ENCODE measurements at places on chromosomes 2 and 18. TPM values are rescaled to one million over a fixed set of nuclear protein-coding genes. Genes with fewer than 3 reads are reported as not detected.

- DNase-seq: no peak
These were observed 225.5 kb upstream of the VRK2 start for GRCh38 chr2:57821088-57821487.

DNA sequence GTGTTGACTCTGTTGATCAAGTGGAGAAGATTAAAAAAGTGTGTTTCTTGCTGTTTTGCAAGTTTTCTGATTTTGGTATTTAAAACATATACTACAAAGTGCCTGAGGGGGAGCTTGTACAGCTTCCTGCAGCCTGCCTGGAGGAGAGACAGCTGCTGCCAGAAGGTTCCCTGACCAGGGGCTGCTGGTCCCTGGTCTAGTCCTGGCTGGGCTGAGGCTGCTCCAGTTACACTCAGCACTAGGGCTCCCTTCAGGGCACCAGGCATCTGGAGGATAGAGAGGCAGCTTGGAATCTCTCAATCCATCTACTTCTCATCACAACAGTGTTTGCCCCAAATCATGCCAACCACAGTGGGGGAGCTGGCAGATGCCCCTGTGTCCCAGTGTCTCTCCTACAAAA, 4.8 kb downstream of the MC2R start:
- DNase-seq: no peak

DNA sequence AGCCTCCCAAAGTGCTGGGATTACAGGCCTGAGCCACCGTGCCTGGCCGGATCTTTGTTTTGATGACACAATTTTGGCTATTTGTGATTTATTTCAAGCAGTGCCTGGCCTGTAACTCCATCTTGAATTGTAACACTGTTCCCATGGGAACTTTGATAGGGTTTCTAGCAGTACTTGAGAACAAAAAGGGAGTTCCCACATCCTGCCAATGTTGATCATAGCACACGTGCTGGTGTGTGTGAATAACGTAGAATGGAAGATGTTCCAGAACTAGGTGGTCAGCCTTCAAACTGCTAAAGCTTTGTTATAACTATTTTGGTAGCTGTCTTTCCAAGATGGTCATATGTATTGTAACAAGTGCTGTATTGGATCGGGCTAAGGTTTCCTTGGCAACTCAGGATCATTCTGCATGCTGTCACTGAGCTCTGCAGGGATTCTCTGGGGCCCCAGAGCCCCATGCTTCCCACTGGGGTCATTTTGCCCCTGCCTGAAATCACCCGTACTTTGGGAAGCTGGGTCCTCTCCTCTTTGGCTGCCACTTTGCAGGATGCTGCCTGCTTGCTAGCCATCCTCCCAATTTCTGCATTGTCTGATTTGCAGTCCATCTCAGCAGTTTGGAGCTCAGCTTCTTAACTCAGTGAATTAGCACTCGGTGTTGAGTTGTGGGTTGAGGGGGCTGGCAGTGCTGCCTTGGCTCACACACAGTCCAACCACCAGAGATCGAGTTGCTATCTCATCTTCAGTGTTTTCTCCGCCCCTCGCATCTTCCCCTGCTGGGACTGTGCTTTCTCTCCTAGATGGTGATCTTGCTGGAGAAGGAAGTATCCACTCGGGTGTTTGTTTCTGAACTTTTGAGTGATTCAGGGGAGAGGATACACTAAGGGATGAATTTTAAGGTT, 26.8 kb downstream of the SH3RF3 start:
- DNase-seq: no peak

DNA sequence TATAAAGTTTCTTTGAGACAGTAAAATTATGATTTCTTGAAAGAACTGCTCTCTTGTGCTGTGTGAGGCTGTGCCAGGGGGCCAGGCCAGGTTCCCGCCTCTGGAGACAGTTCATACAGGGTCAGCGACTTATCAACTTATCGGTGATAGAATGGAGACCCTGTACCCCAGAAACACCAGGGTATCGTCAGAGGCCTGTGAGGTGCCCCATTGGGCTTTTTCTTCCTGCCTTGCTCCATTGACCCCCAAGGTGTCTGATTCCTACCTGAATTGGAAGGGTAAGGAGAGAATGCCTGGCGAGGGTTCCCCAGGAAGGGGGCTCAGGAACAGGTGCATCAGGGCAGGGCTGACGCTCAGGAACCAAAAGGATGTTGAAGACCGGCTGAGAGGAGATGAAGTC, 4.3 kb downstream of the DLX1 start:
- no peak for DNase-seq

Gene NPAS2
- polyA plus RNA-seq: 14.5 TPM

Gene STAT4
- polyA plus RNA-seq: 7.6 TPM

Gene SGPP2
- polyA plus RNA-seq: 16.2 TPM

Gene EEF1B2
- polyA plus RNA-seq: 676 TPM
